ENCODE measurements at places on chromosomes 6 and 20.

- DNase-seq = no peak
Measured at GRCh38 chr6:90621581-90621980, 34.7 kb upstream of the MAP3K7 start.

DNA sequence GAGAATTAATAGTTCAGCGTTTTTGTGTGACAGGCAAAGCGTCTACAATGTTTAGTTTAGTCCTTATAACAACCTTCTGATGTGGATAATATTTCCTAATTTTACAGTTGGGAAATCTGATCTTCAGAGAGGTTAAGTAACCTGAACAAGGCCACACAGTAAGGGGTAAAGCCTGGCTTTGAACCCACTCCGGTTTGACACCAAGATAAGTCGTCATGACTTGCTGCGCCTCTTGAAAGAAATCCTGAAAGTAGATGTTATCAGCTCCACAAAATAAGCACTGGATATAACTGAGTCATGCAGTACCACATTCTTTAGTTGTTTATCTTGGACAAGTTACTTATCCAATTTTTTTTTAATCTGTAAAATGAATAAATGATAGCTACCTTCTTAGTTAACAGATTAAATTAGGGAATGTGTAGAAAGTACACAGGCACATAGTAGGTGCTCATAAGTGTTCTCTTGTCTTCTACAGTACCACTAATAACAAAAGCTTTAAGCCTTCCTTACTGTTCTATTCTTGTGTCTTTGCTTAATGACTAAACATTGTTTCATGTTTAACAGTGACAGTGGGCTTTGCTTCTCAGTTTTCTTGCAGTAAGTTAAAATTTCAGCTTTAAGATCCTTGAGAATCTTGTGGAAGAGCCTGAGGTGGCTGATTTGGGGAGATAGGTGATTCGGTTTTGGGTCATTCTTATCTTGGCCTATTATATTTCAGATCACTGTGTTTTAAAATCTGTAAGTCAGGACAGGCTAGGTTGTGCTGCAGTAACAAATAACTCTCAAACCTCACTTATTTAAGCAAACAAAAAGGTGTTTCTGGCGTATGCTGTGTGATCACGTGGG, 2.1 kb downstream of the HIVEP1 start:
- DNase-seq = no peak

- DNase-seq = no peak
Measured at GRCh38 chr6:154404791-154405400, 48.3 kb upstream of the IPCEF1 start.

DNA sequence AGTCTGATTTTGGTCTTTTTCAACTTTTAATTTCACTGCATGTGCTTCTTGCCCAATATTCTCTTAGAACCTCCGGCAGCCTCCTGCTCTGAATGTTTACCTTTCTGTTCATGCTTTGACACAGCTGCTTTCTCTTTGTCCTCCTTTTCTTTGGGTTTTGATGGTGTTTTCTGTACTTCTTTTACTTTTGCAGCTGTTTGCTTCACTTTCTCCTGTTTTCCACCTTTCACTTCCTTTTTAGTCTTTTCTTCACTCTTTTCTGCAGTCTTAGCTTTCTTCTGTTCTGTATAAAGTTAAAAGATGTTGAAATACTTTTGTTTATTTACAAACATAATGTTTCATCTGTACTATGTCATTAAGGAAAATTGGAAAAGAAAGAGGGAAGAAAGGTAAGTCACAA, 133.1 kb downstream of the TRDN start:
- no peak for DNase-seq

DNA sequence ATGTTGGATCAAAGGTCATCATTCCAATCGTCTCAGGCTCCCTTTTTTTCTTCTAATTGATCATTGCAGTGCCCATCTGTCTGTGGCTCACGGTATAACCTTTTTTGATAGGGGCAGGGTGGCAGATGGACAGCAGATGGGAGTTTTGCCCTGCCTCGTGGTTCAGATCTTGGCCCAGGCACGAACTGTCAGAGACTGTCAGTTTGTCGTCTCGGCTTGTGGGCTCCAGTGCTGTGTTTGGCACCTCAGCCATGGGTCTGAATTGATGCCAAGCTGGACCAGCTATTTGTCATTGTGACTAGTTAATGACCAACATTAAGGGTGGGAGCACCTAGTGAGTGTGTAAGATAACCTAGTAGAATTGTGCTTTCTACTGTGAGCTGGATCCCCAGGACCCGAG, 197.6 kb downstream of the PRL start:
- no peak for DNase-seq
